NCI-H1417 (cell line): ENCODE measurements at places on chromosomes 6 and 20.

DNA sequence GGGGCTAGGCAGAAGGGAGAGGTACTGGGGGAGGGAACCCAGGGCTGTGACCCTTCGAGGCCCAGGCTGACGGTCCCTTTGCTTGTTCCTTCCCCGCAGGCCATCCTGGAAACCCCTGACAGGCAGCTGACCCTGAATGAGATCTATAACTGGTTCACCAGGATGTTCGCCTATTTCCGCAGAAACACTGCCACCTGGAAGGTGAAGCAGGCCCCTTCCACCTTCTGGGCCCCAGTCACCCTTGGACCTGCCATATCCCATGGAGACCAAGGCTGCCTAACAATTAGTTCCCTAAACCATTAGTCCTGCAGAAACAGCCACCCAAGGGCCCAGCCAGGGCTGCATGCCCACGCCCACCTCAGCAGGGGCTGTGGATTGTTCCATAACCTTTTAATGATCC is 44.9 kb downstream of the FOXP4 start:
- DNase-seq, result peak; percentile 24

DNA sequence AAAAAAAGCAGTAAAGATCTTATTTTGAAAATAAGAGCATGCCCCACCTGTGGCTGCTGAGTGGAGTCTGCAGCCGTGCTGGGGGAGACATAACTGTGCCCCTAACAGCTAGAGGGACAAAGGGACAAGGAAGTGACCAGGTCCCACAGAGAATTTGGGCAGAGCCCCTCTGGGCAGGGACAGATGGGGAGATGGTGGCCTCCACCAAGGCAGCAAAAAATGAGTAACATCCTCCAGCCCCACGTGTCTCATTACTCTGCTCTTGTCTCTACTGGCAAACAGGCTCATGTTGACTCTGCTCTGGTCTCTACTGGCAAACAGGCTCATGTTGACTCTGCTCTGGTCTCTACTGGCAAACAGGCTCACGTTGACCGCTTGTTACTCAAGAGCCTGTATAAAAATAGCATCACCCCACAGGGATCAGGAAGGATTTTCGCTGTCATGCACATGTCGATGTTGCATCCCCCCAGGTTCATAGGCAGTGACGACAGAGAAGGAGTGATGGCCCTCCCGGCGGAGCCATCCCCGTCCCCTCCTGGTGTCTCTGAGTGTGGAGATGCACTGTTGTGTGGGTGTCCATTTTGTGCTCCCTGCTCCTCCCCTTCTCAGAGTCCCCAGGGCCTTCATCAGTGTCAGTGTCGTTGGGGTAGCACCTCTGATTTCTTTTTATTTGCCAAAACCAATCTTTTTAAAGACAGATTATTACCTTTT is 17.3 kb upstream of the PCMTD2 start:
- no peak for DNase-seq

DNA sequence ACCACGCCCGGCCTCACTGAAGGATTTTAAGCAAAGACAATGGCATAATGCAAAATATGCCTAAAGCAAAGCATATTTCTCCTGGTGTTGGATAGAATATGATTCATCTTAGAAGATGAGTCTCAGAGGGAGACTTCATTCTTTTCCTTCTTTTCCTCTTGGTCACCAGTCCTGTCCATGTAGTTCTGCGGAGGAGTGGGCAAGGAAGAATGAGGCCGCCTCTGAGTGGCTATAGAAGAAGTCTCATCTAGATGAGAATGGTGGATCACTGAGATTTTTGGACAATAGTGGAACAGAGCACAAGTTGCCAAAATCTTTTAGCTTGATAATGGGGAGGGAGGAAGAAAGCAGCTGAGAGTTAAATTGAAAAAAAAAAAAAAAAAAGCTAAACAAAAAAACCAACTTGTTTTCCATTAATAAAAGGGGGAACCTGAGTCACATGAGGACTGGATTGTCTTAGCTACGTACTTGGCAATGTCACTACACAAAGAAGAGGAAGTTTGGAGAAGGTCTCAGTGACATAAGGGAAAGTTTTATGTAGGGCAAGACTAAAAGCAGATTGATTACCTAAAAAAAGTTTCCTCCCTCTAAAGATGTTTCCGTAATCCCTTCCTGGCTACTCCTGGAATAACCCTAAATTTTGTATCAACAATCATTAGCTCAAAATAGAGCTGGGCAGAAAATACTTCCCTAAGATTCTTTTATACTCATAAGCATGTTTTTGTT is 6.0 kb downstream of the CD83 start:
- DNase-seq, result no peak

GRCh38 chr6:135265278-135265677 is 84.2 kb downstream of the MYB start:
- no peak for DNase-seq

DNA sequence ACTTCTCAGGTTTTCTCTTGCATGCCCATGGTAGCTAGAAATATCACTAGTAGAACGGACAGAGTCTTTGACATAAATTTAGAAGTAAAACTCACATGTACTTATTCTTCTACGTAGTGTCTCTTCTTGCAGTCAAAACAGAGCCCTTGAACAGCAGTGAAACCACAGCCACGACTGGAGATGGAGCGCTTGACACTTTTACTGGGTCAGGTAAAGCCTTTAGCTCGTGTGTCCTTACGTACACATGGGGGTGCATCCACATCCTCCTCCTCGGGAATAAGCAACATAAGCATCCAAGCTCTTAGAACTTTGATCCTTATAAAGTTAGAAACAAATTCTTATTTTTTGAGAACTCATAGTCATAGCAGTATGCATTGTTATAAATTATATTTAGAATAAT is 215.3 kb downstream of the EYA4 start:
- no peak for DNase-seq

GRCh38 chr6:140830666-140831065 is 1302.1 kb upstream of the GJE1 start:
- DNase-seq, result no peak

GRCh38 chr6:21604081-21604480 is 10.5 kb downstream of the SOX4 start:
- no peak for DNase-seq

GRCh38 chr6:161809971-161810370 is 536.1 kb upstream of the AGPAT4 start:
- no peak for DNase-seq

DNA sequence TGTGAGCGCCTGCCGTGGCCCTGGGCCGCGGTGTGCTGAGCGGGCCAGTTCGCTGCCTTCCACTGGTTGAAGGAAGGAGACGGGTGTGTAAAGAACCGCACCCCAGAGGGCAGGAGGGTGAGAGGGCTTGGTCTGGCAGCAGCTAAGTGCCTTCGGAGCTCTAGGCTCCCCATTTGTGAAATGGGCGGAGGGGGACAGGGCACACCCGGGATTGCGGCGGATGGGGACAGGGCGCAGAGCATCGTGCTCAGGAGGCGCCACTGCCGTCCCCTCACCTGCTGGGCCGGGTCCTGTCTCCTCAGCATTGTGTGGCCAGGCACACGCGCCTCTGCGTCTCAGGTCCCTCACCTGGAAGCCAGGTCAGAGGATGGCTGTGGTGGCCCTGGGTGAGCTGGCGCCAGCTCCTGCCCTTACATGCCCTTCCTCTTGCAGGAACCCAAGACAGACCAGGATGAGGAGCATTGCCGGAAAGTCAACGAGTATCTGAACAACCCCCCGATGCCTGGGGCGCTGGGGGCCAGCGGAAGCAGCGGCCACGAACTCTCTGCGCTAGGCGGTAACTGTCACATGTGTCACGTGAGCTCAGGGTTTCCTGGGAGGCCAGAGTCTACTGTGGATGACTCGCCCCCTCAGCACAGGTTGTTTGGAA is 3.1 kb downstream of the ADRM1 start:
- DNase-seq, result no peak

GRCh38 chr20:57142667-57143066 is 123.8 kb downstream of the BMP7 start:
- no peak for DNase-seq

DNA sequence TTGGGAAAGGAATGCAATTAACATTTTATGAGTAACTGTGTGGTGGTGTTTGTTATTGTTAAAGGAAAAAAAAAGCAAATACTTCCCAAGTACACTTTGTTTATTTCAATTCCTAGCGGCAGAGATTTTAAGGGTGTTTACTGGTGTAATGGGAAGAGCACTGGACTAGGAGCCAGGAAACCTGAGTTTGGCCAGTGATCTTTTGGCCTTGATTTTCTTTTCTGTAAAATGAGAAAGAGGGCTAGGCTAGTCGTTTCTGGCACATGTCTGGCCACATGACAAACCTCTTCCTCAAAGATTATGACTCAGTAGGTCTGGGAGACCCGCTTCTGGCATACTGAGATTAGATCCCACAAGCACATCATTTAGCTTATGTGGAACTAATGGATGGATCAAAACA is 428.1 kb upstream of the NOX3 start:
- DNase-seq, result no peak

DNA sequence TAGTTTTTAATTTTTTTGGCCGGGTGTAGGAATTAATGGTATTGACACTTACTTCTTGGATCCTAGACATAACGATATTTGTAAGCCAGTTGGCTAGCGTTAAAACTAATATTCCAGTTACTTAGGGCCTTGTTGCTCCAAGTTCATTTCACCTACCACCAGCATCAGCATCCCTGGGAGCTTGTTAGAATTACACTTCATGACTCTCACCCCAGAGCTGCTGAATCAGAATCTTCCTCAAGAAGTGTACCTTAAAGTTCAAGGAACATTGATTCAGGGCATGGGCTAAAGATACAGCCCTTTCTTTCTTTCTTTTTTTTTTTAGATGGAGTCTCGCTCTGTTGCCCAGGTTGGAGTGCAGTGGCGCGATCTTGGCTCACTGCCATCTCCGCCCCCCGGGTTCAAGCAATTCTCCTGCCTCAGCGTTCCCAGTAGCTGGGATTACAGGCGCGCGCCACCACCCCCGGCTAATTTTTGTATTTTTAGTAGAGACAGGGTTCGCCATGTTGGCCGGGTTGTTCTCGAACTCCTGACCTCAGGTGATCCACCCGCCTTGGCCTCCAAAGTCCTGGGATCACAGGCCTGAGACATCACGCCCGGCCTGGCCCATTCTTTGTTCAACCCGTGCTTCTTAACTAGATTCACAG is 1.1 kb downstream of the SLX4IP start:
- DNase-seq, result no peak

DNA sequence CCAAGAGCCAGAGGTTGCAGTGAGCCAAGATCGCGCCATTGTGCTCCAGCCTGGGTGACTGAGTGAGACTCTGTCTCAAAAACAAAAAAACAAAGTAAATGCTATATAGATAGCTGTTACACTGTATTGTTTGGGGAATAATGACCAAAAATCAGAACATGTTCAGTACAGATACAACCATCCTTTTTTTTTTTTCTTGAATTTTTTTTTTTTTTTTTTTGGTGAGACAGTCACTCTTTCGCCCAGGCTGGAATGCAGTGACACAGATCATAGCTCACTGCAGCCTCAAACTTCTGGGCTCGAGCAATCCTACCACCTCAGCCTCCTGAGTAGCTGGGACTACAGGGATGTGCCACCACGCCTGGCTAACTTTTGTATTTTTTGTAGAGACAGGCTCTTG is 63.7 kb downstream of the BCAS4 start:
- no peak for DNase-seq

- DNase-seq, result no peak
These were observed 62.1 kb upstream of the ZNF217 start for GRCh38 chr20:53655625-53656292.

DNA sequence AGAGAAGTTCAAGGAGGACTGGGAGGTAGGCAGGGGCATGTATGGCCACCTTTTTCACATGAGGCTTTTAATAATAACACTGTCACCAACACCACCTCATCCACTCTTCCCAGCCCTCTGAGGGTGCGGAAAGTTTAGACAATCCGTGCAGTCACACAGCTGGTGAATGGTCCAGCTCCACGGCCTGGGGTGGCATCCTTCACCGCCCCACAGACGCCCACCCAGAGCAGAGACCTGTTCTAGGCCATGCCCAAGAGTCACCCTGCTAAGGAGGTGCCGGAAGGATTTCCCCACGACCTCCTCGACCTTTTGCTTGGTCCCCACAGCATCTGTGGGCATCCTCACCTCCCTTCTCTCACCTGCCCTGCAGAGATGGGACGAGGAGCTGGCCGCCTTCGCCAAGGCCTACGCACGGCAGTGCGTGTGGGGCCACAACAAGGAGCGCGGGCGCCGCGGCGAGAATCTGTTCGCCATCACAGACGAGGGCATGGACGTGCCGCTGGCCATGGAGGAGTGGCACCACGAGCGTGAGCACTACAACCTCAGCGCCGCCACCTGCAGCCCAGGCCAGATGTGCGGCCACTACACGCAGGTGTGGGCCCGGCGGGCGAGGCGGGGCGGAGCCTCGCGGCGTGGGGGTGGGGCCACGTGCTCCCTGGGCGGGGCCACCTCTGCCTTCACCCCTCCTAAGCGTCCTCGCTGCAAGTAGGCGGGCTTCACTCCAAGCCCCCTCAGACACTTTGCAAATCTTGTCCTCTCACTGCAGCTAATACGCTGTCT is 4.4 kb downstream of the PI16 start:
- no peak for DNase-seq

DNA sequence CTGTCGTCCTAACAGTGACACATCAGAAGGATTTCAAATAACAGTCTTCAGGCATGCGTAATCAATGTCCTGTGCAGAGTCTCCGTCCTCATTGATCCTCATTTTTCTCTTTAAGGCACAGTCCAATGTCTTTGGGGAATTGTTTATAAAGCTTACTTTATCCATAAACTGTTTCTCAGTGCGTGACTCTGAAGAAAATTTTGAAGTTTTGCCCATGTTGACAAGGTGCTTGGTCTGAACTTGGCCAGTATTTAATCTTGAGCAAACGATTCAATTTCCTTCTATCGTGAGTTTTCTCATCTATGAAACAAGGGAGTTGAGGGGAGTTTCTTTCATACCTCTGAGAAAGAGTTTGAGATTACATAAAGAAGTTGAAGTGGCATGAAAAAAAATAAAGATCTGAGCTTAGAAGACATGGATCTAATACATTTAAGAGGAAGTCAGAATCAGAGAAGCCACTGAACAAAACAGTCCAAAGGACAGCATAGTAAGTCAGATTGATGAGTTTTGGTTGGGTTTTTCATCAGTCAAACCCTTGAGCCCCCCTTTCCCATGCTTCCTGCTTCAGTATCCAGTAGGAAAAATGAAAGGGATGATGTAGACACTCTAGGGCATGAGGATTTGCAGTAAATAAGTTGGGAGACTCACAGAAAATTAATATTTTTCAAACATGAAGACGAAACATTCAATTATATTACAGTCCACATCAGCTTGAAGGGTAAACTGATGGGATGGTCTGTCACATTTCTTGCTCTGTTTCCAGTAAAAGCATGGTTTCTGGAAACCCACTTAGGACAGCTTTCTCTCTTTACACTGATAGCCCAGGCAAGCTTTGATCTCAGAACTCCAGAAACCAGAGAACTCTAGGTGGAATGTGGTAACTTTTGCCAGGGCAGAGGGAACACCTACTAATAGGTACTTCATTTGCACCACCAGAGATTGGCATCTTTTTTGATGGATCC is 8.1 kb downstream of the EDN1 start:
- no peak for DNase-seq

- no peak for DNase-seq
These were observed 611.5 kb upstream of the IMPG1 start for GRCh38 chr6:76683985-76684384.

DNA sequence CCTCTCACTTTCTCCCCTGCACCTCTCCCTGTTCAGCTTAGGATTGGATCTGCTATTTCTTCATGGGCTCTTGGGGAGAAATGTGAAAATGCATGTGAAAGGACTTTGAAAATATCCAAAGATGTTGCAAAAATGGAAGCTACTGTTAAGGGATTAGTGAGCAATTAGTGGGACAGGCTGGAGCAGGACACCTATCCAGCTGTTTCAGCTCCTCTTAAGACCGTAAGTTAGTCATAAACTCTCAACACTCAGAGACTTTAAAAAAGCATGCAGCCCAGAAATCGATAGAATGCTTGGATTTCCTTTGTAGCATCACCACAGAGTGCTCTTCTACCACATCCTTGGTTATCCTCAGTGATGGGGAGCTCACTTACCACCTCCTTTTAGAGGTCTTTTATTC is 88.7 kb downstream of the SLC24A3 start:
- DNase-seq, result no peak

GRCh38 chr6:141728330-141728729 is 404.4 kb upstream of the GJE1 start:
- DNase-seq, result no peak
